ENCODE measurements at places on chromosomes 2 and 18. TPM values are rescaled to one million over a fixed set of nuclear protein-coding genes. Genes with fewer than 3 reads are reported as not detected.

GRCh38 chr18:32337821-32338220 lies 132.9 kb downstream of the GAREM1 start:
- H3K4me3 ChIP-seq, result no peak overlapping the region
- H3K4me1 ChIP-seq, result no peaks in the 10 kb centered on the region
- no peak for DNase-seq
- no peaks in the 10 kb centered on the region for H3K36me3 ChIP-seq
- H3K27ac ChIP-seq, result no peak overlapping the region

- no peak for DNase-seq
- no peak overlapping the region for H3K4me3 ChIP-seq
- H3K27ac ChIP-seq, result peak overlapping the region; percentile 18
- peaks cover 3% of the 10 kb centered on the region for H3K4me1 ChIP-seq
Measured at GRCh38 chr2:83531206-83531826, 927.8 kb downstream of the SUCLG1 start.

DNA sequence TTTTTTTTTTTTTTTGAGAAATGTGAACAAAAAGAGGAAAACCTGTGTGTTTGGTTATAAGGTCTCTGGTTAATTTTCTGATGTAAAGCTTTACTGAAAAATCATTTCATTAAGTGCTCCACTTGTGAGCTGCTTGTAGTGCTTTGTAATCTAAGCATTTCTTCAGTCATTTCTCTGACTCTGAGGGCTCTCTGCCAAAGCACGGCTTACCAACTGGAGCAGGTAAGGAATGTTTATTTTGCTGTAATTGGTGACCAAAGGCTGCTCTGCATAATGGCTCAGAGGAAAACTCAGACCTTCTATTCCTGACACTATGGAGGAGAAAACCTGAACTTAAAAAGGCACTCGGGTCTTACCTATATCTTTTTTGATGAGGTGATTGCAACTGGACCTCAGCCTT lies 848.8 kb downstream of the MBD2 start:
- H3K27me3 ChIP-seq, result no peaks in the 10 kb centered on the region
- no peaks in the 10 kb centered on the region for H3K4me1 ChIP-seq
- no peak for DNase-seq
- no peak overlapping the region for H3K4me3 ChIP-seq
- no peak overlapping the region for H3K27ac ChIP-seq
- no peaks in the 10 kb centered on the region for H3K36me3 ChIP-seq

- no peaks in the 10 kb centered on the region for H3K36me3 ChIP-seq
- no peak overlapping the region for H3K4me3 ChIP-seq
- H3K4me1 ChIP-seq, result peaks cover 9% of the 10 kb centered on the region
- no peak for DNase-seq
- H3K27me3 ChIP-seq, result no peaks in the 10 kb centered on the region
- no peak overlapping the region for H3K27ac ChIP-seq
Measured at GRCh38 chr2:128646691-128647090, 328.0 kb upstream of the HS6ST1 start.

DNA sequence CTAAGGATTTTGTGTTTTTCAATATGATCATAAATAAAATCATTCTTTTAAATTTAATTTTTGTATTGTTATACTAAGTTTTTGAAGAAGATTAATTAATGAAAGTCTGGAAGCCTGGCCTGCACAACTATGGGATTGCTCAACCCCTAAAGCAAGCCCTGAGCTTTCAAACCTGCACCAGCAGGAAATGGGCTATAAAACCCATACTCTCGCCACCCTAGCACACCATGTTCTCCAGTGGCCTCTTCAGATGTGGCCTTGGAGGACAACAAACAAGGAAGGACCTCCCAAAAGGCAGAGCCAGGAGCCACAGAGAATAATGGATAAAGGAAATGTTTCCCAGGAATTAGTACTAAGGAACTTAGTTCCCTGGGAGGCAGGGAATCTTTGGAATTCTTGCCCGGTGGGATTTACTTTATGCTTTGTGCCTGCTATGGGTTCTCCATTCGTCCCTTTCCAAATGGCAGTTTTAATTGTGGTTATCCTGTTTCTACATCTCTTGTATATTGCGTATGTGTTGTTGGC lies 212.5 kb downstream of the ZFP36L2 start:
- H3K4me3 ChIP-seq, result no peak overlapping the region
- H3K27ac ChIP-seq, result no peak overlapping the region
- no peaks in the 10 kb centered on the region for H3K36me3 ChIP-seq
- peaks cover 22% of the 10 kb centered on the region for H3K4me1 ChIP-seq
- H3K27me3 ChIP-seq, result no peaks in the 10 kb centered on the region

DNA sequence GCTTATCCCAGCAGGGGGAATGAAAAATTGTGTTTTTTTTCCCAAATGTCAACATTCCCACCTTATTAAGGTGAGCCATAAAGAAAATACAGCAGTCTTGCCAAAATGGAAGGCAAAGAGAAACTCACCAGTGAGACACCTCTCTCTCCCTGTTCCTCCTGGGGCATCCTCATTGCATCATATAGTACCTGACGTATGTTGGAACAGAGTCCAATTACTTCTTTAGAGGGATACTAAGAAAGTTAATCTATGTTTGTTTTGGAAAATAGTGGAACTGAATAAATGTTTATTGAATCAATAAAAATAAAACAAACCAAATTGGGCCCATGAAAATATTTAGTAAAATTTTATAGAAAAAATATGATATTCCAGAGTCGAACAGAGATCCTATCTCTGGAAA lies 700.4 kb downstream of the LRRTM4 start:
- no peak overlapping the region for H3K27ac ChIP-seq
- no peaks in the 10 kb centered on the region for H3K27me3 ChIP-seq

GRCh38 chr2:156182132-156182531 lies 150.4 kb downstream of the NR4A2 start:
- H3K4me3 ChIP-seq, result no peak overlapping the region
- DNase-seq, result no peak
- H3K4me1 ChIP-seq, result no peaks in the 10 kb centered on the region

GRCh38 chr2:228509021-228509420 lies 327.5 kb upstream of the SPHKAP start:
- no peak overlapping the region for H3K4me3 ChIP-seq
- DNase-seq, result no peak
- peaks cover 4% of the 10 kb centered on the region for H3K4me1 ChIP-seq
- no peak overlapping the region for H3K27ac ChIP-seq
- H3K27me3 ChIP-seq, result no peaks in the 10 kb centered on the region

DNA sequence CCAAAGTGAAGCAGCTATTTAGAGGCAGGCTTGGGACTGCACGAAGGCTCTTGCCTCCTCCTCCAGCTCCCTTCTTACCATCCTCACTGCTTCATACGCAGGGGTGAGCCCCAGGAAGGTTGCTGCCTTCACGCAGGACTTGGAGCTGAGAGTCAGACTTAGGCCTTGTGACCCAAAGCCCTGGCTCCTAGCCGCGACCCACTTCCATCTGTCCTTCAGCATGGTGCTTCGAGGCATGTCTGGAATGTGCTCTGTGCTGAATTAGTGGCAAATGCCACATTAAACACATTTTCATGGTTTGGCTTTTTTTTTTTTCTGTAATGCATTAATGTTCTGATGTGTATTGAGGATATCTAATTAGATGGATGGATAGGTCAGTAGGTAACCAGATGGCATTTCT lies 37.5 kb downstream of the ITGB1BP1 start:
- no peaks in the 10 kb centered on the region for H3K27me3 ChIP-seq
- H3K36me3 ChIP-seq, result peaks cover 14% of the 10 kb centered on the region
- H3K27ac ChIP-seq, result no peak overlapping the region
- no peaks in the 10 kb centered on the region for H3K4me1 ChIP-seq
- H3K4me3 ChIP-seq, result no peak overlapping the region
- DNase-seq, result peak; percentile 49

DNA sequence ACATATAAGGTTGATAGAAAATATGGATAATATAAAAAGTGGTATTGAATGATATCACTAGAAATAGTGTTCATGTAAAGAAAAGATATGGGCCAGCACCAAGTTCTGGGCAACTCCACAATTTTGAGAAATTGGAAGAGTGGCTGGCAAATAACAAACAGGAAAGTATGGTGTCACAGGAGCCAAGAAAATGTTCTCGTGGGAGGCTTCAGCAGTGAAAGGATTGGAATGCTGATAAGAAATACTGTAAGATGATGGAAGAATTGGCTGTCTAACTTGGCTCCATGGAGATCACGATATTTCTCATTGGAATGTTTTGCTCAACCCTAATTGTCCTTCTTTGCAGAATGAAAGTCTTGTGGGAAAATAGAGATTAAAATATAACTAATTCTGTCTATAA lies 856.8 kb downstream of the DPP10 start:
- no peaks in the 10 kb centered on the region for H3K27me3 ChIP-seq
- peak overlapping the region; percentile 45 for H3K27ac ChIP-seq
- DNase-seq, result no peak
- H3K36me3 ChIP-seq, result no peaks in the 10 kb centered on the region
- H3K4me1 ChIP-seq, result peaks cover 3% of the 10 kb centered on the region

DNA sequence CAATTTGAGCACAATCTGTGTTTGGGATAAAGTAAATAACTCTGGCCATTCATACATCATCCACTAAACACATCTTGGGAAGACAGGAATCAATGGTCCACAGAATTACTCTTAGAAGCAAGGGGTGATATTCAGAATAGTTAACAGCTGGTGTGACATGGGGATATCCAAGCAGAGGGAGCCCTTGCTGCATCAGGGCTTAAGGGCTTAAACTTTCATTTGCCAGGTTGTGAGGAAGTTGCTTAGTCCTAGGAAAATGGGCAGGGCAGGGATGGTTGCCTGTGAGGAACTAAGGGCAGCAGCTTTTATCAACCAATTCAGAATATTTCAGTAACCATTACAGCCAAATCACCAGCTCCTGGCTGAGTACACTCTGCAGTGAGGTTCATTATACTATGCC lies 2.0 kb upstream of the ITGA6 start:
- H3K36me3 ChIP-seq, result no peaks in the 10 kb centered on the region
- no peak overlapping the region for H3K27ac ChIP-seq
- DNase-seq, result no peak
- no peak overlapping the region for H3K4me3 ChIP-seq
- H3K4me1 ChIP-seq, result peaks cover 7% of the 10 kb centered on the region

DNA sequence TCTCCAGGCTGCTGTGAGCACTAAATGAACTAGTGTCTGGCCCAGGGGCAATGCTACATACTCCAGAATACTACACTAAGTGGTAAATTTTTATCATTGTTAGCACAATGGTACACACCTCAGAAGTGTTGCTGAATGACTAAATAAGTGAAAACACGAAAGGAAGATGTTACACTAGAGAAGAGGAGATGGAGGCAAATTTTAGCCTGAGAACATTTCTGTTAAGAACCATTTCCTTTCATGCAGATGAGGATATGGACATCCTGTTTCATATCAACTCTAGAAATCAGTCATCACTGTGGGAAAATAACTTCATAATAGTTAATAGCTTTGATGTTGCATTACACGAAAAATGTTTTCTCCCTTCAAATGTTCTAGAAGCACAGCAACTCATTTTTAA lies 117.6 kb upstream of the STK17B start:
- H3K36me3 ChIP-seq, result no peaks in the 10 kb centered on the region
- no peak overlapping the region for H3K27ac ChIP-seq
- no peak overlapping the region for H3K4me3 ChIP-seq
- DNase-seq, result no peak
- H3K27me3 ChIP-seq, result no peaks in the 10 kb centered on the region

GRCh38 chr2:124001696-124002430 lies 23.2 kb upstream of the CNTNAP5 start:
- H3K36me3 ChIP-seq, result no peaks in the 10 kb centered on the region
- no peak overlapping the region for H3K4me3 ChIP-seq
- H3K27me3 ChIP-seq, result no peaks in the 10 kb centered on the region
- H3K4me1 ChIP-seq, result peaks cover 3% of the 10 kb centered on the region

DNA sequence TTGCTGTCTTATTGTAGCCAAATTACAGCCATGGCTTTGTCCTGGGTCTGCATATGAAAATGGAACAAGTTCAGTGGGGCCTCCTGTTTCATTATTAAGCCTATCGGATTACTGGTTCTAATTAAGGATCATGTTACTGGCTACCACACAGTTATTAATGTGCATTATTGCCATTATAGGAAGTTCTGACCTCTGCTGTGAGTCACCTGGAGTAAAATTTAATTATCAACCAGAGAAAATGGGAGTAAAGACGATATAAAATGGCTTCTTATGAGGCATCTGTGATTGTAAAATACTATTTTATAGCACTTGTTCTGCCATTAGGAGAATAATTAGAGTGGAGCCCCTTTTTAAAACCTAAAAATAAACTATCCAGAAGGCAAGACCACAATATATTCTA lies 143.3 kb upstream of the ITGB6 start:
- no peak overlapping the region for H3K4me3 ChIP-seq
- H3K27ac ChIP-seq, result no peak overlapping the region
- H3K4me1 ChIP-seq, result no peaks in the 10 kb centered on the region
- no peak for DNase-seq
- H3K36me3 ChIP-seq, result peaks cover 9% of the 10 kb centered on the region
- H3K27me3 ChIP-seq, result no peaks in the 10 kb centered on the region

DNA sequence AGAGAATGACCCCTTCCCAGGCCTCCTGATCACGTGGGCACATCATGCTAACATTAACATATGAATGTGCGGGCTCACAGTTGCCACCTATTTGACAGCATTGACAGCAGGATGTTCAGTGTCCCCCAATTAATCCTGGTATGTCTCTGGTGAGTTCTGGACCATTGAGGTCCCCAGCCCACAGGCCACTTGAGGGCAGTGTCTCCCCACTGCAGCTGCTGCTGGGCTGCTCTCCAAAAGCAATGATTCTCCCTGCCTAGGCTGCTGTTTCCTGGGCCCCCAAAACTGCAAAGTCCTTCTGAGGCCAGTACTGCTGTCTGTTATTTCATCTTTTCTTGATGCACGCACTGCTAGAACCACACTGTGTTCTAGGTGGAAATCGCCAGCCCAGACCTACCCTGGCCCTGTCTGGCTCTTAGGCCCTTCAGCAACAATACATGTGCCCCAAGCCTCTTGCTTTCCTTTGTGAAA lies 52.7 kb upstream of the MAPK4 start:
- H3K4me3 ChIP-seq, result no peak overlapping the region
- H3K4me1 ChIP-seq, result no peaks in the 10 kb centered on the region
- peak; percentile 90 for DNase-seq
- no peaks in the 10 kb centered on the region for H3K36me3 ChIP-seq
- H3K27me3 ChIP-seq, result no peaks in the 10 kb centered on the region

- DNase-seq, result no peak
- no peaks in the 10 kb centered on the region for H3K27me3 ChIP-seq
- no peak overlapping the region for H3K4me3 ChIP-seq
Measured at GRCh38 chr2:55428258-55428657, 8.6 kb upstream of the CCDC88A start.

Gene CYP1B1
- 2.4 TPM for total RNA-seq

Gene ALPG
- total RNA-seq, result not detected

Gene ESPNL
- total RNA-seq, result 0.25 TPM

Gene PKP4
- total RNA-seq, result 90.5 TPM

Gene TET3
- total RNA-seq, result 23.5 TPM

Gene EVX2
- total RNA-seq, result not detected

Gene GATA6
- 288 TPM for total RNA-seq

Gene REEP1
- 1.7 TPM for total RNA-seq

Gene PLB1
- total RNA-seq, result 0.77 TPM

Gene C2orf49
- total RNA-seq, result 43.4 TPM

Gene DLGAP1
- total RNA-seq, result 11.5 TPM

Gene NXPH2
- total RNA-seq, result 4.8 TPM

Gene SLC4A5
- 2.0 TPM for total RNA-seq
